Fibroblast of skin of abdomen (primary cell): ENCODE measurements at places on chromosomes 3 and 15.
A peak's percentile ranks its signal among the peaks of the same experiment; 100 is the strongest.

- no peak for DNase-seq
These were observed 178.6 kb downstream of the KCNAB1 start for GRCh38 chr3:156298938-156299337.

GRCh38 chr3:53069422-53070068 lies 23.7 kb upstream of the SFMBT1 start:
- DNase-seq = no peak

DNA sequence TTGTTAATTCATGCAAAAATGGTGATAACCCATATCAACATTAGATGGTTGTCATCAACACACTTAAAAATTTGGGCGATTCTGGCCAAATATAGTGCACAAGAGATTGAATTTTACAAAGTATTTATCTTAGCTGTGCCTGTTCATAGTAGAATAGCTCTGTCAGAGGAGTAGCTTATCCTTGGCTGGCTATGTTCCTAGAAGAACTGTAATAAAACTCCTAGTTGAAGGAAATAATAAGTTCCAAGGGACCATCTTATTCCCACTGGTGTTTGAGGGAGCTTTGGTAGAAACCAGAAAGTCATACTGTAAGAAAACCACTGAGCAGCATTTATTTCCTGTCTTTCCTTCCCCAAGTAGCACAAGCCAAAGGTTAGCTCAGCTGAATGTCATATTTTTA lies 201.8 kb downstream of the GRM7 start:
- DNase-seq = no peak

GRCh38 chr3:122356402-122356801 lies 26.6 kb downstream of the MIX23 start:
- DNase-seq = peak; percentile 17

DNA sequence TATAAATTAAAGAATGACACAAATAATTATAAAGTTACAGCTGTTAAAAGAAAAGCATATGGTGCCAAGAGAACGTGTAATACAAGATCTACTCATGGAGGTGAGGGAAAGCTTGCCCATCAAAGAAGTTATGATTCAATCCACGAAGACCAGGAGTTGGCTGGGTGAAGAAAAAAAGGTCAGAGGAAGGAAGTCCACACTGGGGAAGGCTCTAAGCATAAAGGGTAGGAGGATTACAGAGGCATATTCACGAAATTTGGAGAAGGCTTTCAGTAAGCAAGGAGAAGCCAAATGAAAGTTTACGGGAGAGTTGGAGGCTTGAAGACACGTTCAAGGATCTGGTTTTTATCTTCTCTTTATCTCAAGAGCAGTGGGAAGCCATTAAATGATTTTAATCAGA lies 1.8 kb upstream of the TGFBR2 start:
- DNase-seq = no peak

DNA sequence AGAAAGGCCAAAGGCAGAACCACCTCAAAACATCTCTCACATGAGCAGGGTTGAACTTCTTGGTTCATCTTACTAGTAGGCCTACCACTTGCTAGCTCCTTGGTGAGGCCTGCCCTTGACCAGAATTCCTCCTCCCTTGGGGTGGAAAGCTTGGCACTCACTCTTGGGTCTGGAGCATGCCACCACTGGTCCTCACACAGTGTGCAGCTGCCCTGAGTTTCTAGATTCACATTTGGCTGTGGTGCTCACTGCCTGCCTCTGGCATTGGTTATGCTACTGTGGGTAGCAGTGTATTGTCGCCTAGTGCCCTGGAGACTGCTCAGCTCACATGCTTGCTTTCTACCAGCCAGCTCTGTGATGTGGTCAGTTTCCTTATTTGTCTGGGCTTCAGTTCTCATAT lies 23.7 kb downstream of the OXNAD1 start:
- DNase-seq = no peak

DNA sequence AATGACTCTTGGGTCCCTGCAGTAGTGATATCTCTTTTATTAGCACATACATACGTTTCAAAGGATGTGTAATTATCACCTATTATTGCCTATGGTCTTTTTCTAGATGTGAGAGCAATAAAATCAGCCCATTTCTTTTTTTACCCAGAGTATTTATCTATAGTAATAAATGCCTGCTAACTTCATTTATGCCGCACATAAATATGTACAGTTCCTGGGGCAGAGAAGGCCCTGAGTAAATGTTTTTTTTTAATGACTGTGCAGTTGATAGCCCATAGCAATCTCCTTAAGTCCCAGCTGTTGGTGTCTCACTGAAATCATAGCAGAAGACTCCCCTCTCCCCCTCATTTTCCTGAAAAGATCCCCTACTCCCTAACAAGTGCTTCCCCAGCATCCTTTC lies 16.7 kb downstream of the RAB8B start:
- no peak for DNase-seq

- peak; percentile 41 for DNase-seq
These were observed 131.8 kb upstream of the MCTP2 start for GRCh38 chr15:94099574-94099960.

GRCh38 chr15:40103864-40104271 lies 4.8 kb downstream of the BMF start:
- DNase-seq = no peak

DNA sequence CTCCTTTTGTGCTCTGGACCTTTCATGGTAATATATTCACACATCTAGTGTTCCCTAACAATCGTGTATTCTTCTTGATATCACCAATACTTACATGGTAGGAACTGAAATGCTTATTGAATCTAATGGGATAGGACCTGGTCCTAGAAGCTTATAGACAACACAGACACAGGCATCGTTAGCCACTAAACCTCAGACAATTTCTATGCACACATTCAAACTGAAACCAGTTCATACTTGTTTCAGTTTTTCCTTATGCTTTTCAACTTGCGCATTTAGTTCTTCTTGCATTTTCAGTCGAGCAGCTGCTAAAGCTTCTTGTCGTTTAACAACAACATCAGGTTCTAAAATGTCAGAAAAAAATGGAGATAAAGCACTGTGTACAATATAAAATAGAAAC lies 2.3 kb downstream of the SELENOS start:
- no peak for DNase-seq

- DNase-seq = no peak
These were observed 9.8 kb upstream of the MME start for GRCh38 chr3:155070316-155070715.

- DNase-seq = no peak
These were observed 986.5 kb downstream of the TUSC7 start for GRCh38 chr3:117695871-117696645.

DNA sequence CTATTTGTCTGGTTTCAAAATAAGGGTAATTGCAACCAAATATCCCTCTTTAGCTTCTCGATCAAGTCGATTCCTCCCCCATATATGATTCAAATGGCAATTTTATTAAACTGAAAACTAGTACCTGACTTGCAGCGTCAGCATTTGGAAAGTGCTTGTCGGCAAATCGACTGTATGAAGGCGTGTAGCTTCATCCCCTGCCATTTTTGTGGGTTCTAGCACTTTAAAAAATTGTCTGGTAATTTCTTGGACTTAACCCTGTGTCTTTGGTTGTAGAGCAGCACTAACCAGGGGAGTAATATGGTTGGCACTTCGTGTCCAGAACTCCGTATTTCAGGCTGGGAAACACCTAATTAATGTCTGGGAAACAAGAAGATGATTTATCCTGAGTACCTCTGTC lies 573 bp downstream of the MME start:
- no peak for DNase-seq
